ENCODE measurements at places on chromosomes 6 and 20.

DNA sequence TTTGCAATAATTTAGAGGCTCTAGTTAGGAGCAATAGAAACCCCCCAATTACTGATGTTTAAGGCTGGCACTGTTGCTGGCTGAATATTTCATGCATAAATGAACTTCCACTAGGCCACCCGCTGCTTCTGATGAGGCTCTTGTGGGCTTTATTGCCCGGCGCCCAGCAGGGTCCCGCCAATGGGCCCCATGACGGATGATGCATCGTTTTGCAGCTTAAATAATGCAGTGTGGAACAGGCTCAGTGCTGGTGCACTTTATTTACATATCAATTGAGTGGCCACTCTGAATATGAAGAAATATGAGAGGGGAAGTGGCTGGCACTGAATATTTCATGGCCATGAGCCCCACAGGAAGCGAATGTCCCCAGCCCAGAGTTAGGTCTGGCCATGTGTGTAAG lies 155.3 kb upstream of the MAFB start:
- DNase-seq: no peak

DNA sequence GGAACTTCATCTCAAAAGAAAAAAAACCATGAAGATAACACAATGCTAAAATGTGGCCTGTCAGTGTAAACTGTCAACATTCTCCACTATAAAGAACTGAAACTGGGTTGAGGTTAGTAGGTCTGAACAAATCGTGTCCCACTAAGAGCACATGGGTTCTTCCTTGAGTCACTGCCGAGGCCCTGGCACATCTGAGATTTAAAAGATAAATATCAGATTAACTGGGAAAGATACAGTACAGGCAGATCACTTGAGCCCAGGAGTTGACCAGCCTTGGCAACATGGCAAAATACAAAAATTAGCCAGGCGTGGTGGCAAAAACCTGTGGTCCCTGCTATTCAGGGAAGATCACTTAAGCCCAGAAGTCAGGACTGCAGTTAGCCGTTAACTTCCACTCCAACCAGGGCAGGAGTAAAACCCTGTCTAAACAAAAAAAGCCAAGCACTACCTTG lies 5.6 kb downstream of the EEF1A1 start:
- no peak for DNase-seq

GRCh38 chr20:36571564-36572504 lies 1.6 kb upstream of the TGIF2 start:
- no peak for DNase-seq

- DNase-seq: peak; percentile 11
Observed at GRCh38 chr6:43770372-43771209, 580 bp downstream of the VEGFA start.

GRCh38 chr6:47097092-47097945 lies 55.2 kb upstream of the ADGRF1 start:
- DNase-seq: no peak

- no peak for DNase-seq
Observed at GRCh38 chr6:136840276-136841001, 18.0 kb downstream of the PEX7 start.

- DNase-seq: no peak
Observed at GRCh38 chr6:148629592-148630465, 117.0 kb upstream of the UST start.

- no peak for DNase-seq
Observed at GRCh38 chr6:70857387-70858077, 99.3 kb downstream of the B3GAT2 start.

GRCh38 chr6:107319906-107320530 lies 139.3 kb downstream of the PDSS2 start:
- DNase-seq: no peak

DNA sequence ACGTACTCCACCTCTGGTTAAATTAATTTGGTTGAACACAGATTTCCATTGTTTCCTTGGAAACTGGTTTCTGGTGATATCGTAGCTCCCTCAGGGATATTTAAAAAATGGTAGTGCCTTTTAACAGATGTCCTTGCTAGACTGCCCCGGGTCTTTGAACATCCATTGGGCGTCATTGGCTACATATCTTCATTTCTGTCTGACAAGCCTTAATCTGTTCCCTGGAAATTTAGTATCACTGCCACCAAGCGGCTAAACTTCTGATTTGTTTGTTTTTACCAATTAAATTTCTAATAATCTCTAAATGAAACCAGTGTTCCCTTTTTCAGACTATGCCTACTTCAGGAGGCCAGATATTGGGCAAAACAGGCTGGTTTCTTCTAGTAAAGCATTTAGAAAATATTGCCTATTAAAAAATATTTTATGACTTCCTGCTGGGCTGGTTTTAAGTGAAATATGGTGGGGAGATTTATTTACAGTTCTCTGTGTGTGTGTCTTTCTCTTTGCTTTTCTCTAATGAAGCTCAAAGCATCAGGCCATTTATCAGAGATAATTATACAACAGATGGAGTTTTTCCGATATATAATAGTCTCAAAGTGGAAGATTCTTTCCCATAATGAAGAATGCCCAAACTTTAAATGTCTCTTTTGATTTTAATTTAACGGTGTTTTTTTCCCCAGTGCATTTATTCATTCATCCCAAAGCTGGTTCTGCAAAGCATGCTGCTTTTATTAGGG lies 249.5 kb downstream of the ZFAND3 start:
- DNase-seq: no peak

DNA sequence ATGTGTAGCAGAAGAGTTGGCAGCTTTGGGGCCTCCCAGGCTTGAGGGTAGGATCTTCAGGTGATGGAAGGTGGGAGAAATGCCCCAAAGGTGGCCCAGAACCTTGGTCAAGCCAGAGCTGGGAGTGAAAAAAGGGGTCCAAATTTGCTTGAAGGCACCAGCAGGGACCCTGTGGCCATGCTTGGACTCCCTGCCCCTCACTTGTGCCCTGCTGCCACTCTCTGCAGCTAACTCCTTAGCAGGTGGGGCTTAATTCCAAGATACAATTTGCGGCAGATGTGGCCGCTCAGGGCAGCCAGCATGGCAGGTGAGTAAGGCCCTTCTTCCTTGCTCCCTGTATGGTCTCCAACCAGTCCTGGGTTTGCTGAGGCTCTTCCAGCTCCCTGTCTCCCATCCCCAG lies 285.0 kb upstream of the RNF24 start:
- DNase-seq: no peak

DNA sequence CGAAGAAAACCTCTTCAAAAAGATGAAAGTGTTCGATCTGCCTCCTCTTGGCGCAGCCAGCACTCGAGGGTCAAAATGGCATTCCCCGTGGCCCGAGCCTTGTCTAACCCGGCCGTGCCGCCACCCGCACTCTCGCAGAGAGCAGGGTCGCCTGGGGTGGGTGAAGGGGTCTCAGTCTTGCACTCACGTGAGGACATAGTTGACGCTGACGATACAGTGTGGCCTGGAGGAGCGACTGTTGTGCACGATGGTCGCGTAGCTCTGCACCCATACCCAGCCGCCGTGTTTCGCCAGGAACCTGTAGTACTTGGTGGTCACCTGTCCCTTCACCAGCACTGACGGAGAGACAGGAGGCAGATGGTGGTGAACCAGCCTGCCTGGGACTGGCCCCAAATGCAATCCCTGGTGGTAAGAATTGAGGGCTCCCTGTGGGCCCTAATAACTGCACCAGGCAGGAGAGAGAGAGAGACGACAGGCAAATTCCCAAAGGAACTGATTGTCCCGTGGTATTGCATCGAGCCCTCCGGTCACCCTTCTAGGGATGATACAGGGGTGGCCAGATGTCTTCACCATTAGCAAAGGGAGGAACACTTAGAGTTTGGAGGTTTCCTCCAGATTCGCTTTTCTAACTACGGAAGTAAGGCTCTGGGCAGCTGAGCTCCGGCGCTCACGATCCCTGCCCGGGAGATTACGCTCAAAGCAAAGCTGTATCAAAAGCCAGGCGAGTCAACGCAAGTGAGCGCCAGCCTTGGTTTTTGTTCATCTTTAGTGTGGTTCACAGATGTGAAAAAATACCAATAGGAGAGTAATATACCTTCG lies 17.4 kb downstream of the SIM1 start:
- DNase-seq: no peak
